Naive thymus-derived CD4-positive, alpha-beta T cell (primary cell): ENCODE measurements at places on chromosomes 5 and 9. TPM values are rescaled to one million over a fixed set of nuclear protein-coding genes. Genes with fewer than 3 reads are reported as not detected.

The GCNT1 gene
- 0.70 TPM for polyA plus RNA-seq

The OSMR gene
- 0.20 TPM for polyA plus RNA-seq

The TUSC1 gene
- 0.17 TPM for polyA plus RNA-seq

The MRRF gene
- polyA plus RNA-seq, result 24.3 TPM

The PCDHB5 gene
- not detected for polyA plus RNA-seq

The RFESD gene
- 10.7 TPM for polyA plus RNA-seq

The FOXI1 gene
- not detected for polyA plus RNA-seq

The SAPCD2 gene
- 0.18 TPM for polyA plus RNA-seq

The ZDHHC12 gene
- polyA plus RNA-seq, result 63.2 TPM

The PCDHB4 gene
- not detected for polyA plus RNA-seq

The LECT2 gene
- not detected for polyA plus RNA-seq
